ENCODE measurements at places on chromosomes 12 and 14. TPM values are rescaled to one million over a fixed set of nuclear protein-coding genes. Genes with fewer than 3 reads are reported as not detected.

Gene RPGRIP1
- total RNA-seq, result 3.4 TPM

Gene PZP
- total RNA-seq, result not detected

Gene PLEK2
- total RNA-seq, result not detected

Gene KRT2
- total RNA-seq, result not detected

Gene DNM1L
- 133 TPM for total RNA-seq

Gene CDKN3
- 152 TPM for total RNA-seq

- no peak for DNase-seq
Measured at GRCh38 chr12:87931812-87932211, 97.4 kb downstream of the C12orf50 start.

GRCh38 chr12:121810833-121811433 lies 7.1 kb downstream of the SETD1B start:
- DNase-seq, result no peak

DNA sequence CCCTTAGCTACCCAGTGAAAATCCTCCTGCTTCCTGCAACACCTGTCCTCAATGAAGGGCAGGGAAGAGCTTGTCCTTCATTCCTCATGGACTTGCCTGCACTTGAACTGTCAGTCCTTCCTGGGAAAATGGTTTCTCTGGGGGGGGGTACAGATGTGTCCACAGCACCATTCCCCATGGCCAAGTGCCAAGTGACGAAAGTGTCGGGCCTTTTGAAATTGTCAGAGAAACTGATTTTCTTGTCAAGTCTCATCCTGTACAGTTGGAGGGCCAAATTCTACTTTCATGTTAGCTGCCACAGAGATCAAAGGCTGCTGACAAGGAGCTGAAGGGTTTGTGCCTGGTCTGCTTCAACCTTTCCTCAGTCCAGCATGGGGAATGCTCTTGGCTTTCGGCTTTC lies 179.5 kb upstream of the PARP11 start:
- no peak for DNase-seq

- DNase-seq, result no peak
Measured at GRCh38 chr14:86944434-86944833, 1048.5 kb downstream of the GALC start.

DNA sequence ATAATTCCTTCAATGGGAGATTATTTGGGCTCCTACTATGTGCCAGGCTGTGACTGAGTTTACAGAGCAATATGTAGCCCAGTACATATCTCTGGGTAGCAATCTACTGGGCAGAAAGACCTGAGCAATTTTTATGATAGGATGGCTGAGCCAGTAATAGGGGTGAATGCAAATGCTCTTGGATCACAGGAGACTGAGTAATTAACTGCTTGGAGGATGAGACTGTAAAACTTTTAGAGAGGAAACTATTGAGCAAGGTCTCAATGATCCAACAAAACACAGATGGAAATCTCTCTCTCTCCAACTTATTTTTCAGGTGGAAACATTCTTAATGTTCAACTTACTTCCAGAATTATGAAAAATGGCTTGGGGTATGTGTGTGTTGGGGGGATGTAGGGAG lies 402.2 kb downstream of the AEBP2 start:
- DNase-seq, result no peak

- no peak for DNase-seq
Measured at GRCh38 chr14:77103951-77104350, 5.9 kb downstream of the CIPC start.

DNA sequence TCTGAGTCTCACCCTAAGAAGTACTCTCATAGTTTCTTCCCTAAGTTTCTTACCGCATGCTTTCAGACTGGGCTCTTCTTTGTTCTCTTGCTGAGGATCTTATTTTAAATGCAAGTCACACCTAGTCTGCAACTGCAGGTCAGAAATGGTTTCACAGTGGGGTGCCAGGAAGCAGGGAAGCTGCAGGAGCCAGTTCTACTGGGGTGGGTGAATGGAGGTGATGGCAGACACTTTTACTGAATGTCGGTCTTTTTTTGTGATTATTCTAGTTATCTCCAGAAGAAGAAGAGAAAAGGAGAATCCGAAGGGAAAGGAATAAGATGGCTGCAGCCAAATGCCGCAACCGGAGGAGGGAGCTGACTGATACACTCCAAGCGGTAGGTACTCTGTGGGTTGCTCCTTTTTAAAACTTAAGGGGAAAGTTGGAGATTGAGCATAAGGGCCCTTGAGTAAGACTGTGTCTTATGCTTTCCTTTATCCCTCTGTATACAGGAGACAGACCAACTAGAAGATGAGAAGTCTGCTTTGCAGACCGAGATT lies 1.7 kb downstream of the FOS start:
- DNase-seq, result no peak

DNA sequence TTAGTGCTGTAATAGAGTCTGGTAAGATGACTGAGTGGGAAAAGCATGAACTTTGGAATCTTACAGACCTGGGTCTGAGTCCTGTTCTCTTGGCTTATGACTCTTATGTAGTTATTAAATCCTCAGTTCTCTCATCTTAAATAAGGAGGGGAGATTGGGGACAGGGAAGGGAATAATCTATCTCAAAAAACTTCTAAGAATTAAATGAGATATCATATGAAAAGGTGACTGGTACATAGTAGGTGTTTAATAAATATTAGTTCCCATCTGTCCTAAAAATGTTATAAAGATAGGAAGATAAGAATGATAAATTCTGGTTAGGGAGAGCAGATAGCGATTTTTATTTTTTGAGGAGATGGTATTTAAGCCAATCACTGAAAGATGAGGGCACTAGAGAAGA lies 119.1 kb downstream of the INSM2 start:
- DNase-seq, result no peak

GRCh38 chr12:67431411-67432020 lies 162.4 kb downstream of the CAND1 start:
- no peak for DNase-seq

DNA sequence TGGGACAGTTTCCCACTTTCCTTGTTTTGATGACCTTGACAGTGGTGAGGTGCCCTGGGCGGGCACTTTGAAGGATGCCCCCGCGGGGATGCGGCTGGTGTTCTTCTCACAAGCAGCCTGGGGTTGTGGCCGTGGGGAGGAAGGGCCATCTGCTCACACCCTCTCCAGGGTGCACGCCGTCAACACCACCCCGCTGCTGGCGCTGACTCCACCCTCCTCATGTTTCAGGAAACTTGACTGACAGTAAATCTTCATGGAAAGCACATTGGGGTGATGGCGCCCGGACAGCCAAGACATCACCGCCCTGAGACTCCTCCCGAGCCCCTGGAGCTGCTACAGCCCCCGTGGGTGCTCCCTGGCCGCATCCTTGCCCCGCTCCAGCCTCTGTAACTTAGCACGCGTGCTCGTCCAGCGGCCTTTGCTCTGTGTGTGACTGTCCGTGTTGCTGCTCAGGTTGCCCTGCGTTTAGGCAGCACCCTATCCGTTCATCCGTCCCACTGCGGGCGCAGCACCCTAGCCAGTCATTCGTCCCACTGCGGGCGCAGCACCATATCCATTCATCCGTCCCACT lies 150.2 kb upstream of the C14orf180 start:
- DNase-seq, result no peak
